AG09309 (cell line): ENCODE measurements at places on chromosomes 6 and 20.

GRCh38 chr6:1363729-1364572 lies 25.4 kb upstream of the FOXF2 start:
- DNase-seq: no peak

DNA sequence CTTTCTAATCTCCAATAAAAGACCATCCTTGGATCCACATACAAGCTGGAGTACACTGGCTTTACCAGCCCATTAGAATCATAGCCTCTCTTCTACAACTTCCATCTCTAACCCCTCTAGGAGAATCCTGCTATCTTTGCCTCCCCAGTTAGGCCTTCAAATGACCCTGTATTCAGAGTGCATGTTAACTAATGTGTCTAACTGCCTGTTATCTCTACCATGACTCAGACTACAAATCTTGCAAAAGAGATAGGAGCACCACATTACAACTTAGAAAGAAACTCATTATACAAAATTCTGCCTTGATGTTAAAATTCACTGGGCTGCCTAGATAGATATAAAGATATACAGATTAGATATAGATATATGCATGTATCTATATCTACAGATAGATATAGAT lies 28.2 kb downstream of the GPR63 start:
- no peak for DNase-seq

GRCh38 chr20:36959242-36959641 lies 7.7 kb upstream of the SAMHD1 start:
- no peak for DNase-seq

DNA sequence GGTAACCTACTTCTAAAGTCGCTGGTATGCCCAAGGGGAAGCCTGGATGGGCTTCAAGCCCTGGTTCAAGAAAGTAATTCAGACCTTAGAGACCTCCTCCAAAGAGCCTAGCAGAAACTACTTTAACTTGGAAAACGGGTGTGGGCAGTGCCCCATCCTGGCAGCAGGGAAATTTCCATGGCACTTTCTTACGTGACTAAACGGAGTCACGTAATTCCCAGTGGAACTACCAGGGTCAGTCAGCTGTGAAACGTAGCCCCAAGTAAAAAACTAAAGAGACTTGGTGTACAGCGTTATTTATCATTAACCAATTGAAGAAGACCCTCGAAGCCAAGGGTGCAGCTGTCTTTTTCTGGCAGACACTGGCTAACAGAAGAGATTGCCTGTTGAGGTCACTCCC lies 114.0 kb downstream of the RCAN2 start:
- no peak for DNase-seq

DNA sequence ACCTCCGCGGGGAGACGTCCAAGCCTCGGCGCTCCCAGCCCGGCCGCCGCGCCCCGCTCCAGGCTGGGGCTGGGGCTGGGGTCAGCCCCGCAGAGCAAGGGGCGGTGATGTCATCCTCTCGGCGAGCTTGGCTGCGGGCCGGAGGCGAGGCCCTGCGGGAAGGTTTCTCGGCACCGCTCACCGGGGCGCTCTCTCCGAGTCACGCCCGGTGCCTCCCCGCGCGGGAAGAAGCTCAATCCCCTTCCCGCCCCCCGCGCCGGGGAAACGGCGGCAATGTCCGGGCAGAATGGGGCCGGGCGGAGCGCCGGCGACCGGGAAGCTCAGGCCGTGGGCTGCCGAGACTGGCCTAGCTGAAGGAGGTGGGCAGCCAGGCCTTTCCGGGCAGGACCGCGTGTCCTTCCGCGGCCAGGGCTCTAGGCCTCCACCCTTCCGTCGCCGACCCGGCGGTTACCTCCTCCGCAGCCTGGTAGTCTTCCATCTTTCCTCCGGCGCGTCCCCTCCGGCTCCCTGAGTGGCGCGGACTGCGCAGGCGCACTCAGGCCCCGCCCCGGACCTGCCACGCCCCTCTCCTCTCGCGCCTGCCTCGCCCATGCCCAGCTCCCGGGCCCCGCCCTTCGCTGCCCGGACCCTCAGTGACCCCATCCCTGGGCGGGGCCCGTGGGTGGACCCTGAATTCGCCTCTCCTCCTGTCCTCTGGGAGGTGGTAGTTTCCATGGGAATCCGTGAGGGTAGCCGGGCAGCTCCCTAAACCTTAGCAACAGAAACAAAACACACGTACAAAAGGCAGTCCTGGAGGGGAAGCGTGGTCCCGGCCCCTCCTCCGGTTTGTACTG lies at the start of gene DYNLT1:
TSS of gene DYNLT1 (minus strand) at position 513 of the 833 bp plus-strand sequence. CDS start at position 478, 35 bp downstream.
- no peak for DNase-seq

- DNase-seq: no peak
Measured at GRCh38 chr6:1654054-1654453, 44.3 kb downstream of the FOXC1 start.

- DNase-seq: no peak
Measured at GRCh38 chr20:17189976-17190695, 36.7 kb upstream of the PCSK2 start.

- no peak for DNase-seq
Measured at GRCh38 chr6:305371-306206, 13.3 kb downstream of the DUSP22 start.

DNA sequence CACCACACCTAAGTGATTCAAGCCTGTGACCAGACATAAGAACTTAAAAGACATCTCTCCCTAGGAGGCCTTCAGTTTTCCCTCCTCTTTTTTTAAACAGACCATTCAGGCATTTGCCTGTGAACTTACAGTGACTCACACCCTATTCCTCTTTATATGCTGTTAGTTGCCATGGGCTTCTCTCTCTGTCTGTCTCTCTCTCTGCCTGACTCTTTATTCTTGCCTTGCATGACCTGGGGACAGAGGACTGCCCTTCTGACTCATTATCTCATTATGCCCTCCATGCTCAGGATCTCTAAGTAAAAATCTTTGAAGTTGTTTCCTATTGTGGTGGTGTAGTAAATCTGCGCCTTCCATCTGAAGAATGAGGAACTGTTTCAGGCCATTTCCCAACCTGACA lies 442.2 kb upstream of the MAN1A1 start:
- no peak for DNase-seq

DNA sequence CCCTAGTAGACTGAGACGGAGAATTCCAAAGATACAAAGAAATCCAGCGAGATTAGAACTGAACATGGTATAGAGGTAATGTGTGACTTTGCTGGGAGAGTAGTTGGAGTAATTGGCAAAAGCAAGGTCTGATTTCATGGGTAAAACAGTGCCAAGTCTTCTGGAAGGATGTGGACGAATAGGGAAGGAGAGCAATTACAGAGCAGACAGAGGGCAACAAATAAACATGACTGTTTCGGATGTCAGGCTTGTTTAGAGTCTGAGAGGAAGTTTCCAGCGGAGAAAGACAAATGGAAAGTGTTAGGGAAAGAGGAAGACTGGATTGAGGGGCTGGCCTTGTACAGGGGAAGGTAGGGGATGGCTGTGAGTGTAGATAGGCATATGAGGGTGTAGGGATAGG lies 282.2 kb upstream of the PRND start:
- no peak for DNase-seq

DNA sequence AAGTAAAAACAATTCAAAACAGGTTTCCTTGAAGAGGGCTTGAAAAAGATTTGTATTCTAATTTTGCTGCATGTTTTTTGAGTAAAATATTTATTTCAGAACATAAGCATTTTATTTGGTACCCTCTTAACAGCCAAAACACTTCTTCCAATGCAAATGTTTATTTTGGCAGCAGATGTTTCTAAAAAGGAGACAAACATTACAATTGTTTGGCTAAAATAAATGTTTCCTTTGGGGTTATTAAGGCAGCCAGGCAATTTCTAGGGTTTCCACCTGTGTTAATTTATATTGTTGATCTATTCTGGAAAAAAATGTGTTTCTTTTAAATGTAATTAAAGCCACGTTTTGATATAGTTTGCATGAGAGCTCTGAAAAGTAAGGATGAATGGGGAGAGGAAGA lies 56.6 kb downstream of the ARID1B start:
- DNase-seq: no peak

DNA sequence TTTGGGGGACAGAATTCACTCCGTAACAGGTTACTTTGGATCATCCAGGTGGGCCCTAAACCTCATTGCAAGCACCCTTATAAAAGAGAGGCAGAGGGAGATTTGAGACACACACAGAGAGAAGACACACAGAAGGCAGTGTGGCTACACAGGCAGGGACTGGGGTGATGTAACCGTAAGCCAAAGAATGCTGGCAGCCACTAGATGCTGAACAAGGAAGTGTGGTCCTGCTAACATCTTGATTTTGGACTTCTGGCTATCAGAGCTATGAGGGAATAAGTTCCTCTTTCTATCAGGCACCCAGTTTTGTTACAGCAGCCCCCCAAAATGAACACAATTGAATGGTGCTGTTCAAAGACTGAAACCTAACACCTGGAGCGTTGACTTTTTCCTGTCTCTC lies 191.3 kb upstream of the MYLIP start:
- DNase-seq: no peak

- no peak for DNase-seq
Measured at GRCh38 chr6:93420163-93420795, 920 bp upstream of the EPHA7 start.

DNA sequence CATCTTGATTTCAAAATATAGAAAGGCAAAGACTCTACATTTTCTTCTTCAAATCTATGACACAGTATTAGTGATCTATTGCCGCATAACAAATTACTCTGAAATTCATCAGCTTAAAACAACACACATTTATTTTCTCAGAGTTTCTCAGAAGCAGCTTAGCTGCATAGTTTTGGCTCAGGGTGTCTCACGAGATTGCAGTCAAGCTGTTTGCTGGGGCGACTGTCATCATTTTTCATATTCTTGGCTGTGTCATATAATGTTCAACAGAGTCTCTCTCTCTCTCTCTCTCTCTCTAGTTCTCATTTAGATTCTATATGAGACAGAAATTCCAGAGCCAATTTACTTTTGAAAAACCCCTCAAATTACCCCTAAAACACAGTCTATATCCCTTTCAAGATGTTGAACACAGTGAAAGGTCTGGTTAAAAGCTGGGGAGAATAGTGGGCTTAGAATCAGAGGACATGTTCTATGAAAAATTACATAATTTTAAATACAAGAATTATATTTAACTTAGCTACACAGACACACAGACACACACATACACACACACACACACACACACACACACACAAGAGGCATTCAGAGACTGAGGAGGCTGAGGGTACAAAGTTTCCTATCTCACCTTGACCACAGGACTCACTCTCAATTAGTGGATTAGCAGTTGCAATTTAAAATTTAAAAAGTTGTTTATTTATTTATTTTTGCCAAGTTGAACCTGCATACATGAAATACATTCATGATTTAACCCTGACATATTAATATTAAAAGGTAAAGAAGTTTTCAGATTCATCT lies 86.7 kb downstream of the MKKS start:
- DNase-seq: no peak

GRCh38 chr6:134058622-134059366 lies 6.4 kb upstream of the SLC2A12 start:
- DNase-seq: no peak

GRCh38 chr6:127439718-127440117 lies 19.5 kb downstream of the KIAA0408 start:
- DNase-seq: no peak

GRCh38 chr20:48069596-48069995 lies 284.3 kb upstream of the SULF2 start:
- no peak for DNase-seq

GRCh38 chr6:42230345-42231321 lies 13.0 kb upstream of the MRPS10 start:
- DNase-seq: no peak

GRCh38 chr6:33624856-33625255 lies 3.7 kb downstream of the ITPR3 start:
- DNase-seq: no peak

GRCh38 chr6:4904461-4905025 lies 99.3 kb downstream of the RPP40 start:
- DNase-seq: no peak

DNA sequence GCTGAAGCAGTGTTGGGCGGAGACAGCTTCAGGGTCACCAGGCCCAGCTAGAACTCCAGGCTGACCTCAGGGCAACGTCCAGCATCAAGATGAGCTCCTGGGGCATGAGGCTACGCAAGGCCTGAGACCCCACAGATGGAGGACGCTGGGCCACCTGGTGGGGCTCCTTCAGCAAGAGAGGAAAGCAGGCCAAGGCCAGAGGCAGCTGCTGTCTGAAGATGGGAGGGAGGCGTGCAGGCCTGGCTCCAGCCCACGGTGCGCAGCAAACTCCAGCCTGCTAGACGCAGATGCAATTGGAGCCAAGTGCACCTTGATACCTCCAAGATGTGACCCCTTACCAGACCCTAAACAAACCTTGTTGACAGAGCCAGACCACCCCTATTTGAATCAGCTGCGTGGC lies 220.9 kb upstream of the RREB1 start:
- DNase-seq: no peak

- no peak for DNase-seq
Measured at GRCh38 chr6:32188381-32189068, 1.5 kb downstream of the PBX2 start.

GRCh38 chr6:73639040-73639439 lies 14.8 kb downstream of the SLC17A5 start:
- DNase-seq: no peak

DNA sequence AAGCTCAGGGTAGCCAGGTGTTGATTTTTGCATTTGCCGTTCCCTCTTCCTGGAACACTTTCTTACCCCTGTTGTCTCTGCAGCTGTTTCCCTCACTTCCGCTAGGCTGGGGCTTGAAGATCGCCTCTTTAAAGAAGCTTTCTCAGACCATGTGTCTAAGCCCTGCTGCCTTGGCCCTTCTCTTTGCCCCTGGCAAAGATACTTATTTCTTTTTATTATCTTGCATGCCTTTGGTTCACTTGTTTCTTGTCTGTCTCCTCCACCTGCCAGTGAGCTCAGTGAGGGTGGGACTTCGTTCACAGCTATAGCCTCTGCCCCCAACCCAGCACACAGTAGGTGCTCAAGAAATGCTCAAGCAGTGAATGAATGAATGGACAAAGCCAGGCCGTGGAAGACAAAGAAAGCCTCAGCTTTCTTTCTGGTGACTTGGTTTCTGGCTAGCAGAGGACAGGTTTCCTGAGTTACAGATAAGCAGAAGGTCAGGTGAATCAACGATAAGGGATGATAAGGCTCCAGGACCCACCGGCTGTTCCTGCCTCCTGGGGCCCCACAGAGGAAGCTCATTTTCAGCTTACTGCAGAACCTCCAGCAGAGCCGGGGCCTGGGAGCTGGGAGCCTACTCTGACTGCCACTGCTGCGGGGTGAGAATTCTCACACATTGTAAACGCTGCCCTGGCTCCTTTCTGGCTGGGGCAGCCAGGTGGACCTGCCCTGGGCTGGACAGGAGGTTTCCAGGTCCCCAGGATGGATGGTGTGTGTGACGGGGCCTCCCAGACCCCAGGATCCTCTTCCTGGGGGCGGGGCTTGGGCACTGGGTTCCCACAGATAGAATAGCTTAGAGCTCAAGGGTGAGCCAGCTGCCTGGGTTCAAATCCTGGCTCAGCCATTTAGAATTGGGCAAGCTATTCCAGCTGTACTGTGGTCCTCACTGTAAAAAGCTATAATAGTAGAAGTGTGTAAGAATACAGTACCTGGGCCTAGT lies 29.8 kb downstream of the SNAI1 start:
- no peak for DNase-seq

DNA sequence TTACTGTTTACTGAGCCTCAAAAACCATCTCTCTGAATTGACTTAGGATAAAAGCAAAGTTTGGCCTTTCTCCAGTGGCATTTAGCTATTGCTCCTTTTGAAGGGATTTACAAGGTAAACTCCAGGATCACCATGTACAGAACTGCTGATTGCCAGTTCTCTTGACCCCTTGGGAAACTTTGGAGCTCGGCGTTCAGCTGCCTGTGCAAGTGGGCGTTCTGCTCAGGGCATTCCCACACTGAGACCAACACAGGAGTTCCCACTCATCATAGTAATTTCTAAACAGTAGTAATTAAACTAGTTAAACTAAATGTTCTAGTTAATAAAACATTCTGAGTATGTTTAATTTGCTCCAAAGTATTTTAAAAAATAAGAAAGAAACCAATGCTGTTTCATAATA lies 14.9 kb downstream of the KCNQ5 start:
- DNase-seq: no peak
